ENCODE measurements at places on chromosomes 11 and 22. TPM values are rescaled to one million over a fixed set of nuclear protein-coding genes. Genes with fewer than 3 reads are reported as not detected.

DNA sequence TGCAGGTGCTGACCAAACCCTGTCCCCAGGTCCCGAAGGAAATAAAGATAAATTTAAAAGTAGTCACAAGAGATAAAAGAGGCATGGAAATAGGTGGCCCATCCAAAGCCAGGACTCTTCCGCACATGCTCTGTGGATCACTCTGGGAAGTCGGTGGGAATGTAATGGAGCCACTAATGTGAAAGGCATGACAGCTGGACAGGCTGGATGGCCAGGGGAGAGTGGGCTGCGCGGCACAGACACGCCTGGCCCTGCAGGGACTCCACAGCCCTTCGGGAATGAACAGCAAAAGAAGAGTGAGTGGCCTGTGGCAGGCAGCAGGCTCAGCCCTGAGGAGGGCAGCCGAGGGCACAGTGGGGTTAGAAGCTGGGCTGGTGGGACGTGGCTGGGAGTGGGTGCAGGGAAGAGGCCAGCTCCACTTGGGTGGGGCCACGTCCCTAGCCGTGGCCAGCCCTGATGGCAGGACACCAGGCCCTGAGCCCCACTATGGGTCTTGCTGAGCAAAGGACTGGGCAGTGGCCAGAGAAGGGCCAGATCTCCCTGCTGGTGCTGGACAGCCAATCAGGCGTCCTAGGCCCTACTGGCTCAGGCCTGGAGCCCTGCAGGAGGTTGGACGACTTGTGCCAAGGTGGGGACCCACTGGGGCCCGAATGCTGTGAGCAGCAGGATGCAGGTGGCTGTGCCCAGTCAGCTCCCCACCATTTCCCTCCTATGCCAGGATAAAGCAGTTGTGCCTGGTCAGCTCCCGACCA is 31.3 kb upstream of the GNB1L start:
- no peaks in the 10 kb centered on the region for H3K27me3 ChIP-seq
- no peak overlapping the region for H3K4me3 ChIP-seq
- peaks cover 11% of the 10 kb centered on the region for H3K36me3 ChIP-seq
- no peak overlapping the region for H3K27ac ChIP-seq

DNA sequence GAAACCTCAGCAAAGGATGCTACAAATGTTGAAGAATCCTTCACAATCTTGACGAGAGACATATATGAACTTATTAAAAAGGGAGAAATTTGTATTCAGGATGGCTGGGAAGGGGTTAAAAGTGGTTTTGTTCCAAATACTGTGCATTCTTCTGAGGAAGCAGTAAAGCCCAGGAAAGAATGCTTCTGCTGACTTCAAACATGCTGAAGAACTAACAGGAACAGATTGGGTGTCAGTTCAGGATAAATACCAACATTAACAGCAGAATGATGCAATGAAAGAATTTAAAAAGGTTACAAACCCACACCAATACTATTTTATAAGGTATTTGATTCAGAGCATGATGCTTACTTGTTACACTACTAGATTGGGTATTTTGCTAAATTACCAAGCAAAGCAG is 33.9 kb downstream of the RAB39A start:
- H3K4me3 ChIP-seq, result no peak overlapping the region
- H3K27ac ChIP-seq, result no peak overlapping the region
- no peaks in the 10 kb centered on the region for H3K4me1 ChIP-seq
- no peaks in the 10 kb centered on the region for H3K36me3 ChIP-seq

- H3K4me3 ChIP-seq, result no peak overlapping the region
- H3K4me1 ChIP-seq, result peaks cover 6% of the 10 kb centered on the region
- DNase-seq, result no peak
- no peak overlapping the region for H3K27ac ChIP-seq
These were observed 13.8 kb upstream of the CASP12 start for GRCh38 chr11:104912102-104912501.

GRCh38 chr22:45077286-45077685 is 67.5 kb upstream of the PHF21B start:
- H3K4me1 ChIP-seq, result no peaks in the 10 kb centered on the region
- no peak overlapping the region for H3K27ac ChIP-seq
- DNase-seq, result no peak
- H3K27me3 ChIP-seq, result no peaks in the 10 kb centered on the region

- no peak overlapping the region for H3K27ac ChIP-seq
- H3K27me3 ChIP-seq, result peaks cover 18% of the 10 kb centered on the region
- H3K4me3 ChIP-seq, result no peak overlapping the region
- DNase-seq, result no peak
These were observed 1.0 kb downstream of the B4GALNT4 start for GRCh38 chr11:370070-370941.

GRCh38 chr11:1706634-1707400 is 9.8 kb downstream of the KRTAP5-6 start:
- no peak overlapping the region for H3K4me3 ChIP-seq
- H3K36me3 ChIP-seq, result no peaks in the 10 kb centered on the region
- H3K4me1 ChIP-seq, result no peaks in the 10 kb centered on the region
- no peak overlapping the region for H3K27ac ChIP-seq
- no peak for DNase-seq

GRCh38 chr22:35961480-35962295 is 66.9 kb downstream of the RBFOX2 start:
- peak overlapping the region; percentile 79 for H3K27ac ChIP-seq
- H3K27me3 ChIP-seq, result no peaks in the 10 kb centered on the region
- peaks cover 30% of the 10 kb centered on the region for H3K4me1 ChIP-seq

GRCh38 chr11:33994937-33995336 is 56.6 kb upstream of the CAPRIN1 start:
- no peak overlapping the region for H3K4me3 ChIP-seq
- no peaks in the 10 kb centered on the region for H3K36me3 ChIP-seq
- H3K27ac ChIP-seq, result no peak overlapping the region
- no peak for DNase-seq
- no peaks in the 10 kb centered on the region for H3K27me3 ChIP-seq

- DNase-seq, result peak; percentile 19
- no peaks in the 10 kb centered on the region for H3K36me3 ChIP-seq
- no peaks in the 10 kb centered on the region for H3K27me3 ChIP-seq
These were observed 38.2 kb upstream of the WEE1 start for GRCh38 chr11:9535189-9535781.

- no peak overlapping the region for H3K4me3 ChIP-seq
- no peaks in the 10 kb centered on the region for H3K4me1 ChIP-seq
- H3K36me3 ChIP-seq, result no peaks in the 10 kb centered on the region
- no peaks in the 10 kb centered on the region for H3K27me3 ChIP-seq
- H3K27ac ChIP-seq, result no peak overlapping the region
- DNase-seq, result no peak
These were observed 33.2 kb downstream of the SPATA19 start for GRCh38 chr11:133811850-133812685.

GRCh38 chr11:119589001-119589400 is 140.0 kb downstream of the NECTIN1 start:
- peaks cover 7% of the 10 kb centered on the region for H3K4me1 ChIP-seq
- H3K36me3 ChIP-seq, result no peaks in the 10 kb centered on the region
- H3K27me3 ChIP-seq, result no peaks in the 10 kb centered on the region

DNA sequence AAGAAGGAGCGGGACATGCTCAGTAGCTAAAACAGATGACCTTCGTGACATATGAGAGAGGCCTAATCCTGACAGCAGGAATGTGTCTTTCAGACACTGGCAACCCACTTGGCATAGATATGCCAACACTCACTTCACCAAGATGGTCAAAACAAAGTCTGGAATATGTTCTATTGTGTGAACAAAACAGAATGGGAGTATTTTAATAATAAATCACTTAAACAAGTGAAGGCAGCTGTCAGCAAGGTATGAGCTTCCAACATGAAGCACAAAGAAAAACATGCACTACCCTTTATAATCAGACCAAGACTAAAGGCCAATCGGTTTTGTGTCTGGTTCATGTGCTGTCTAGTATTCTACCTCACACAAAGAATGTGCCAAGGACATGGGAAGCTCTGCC is 23.1 kb downstream of the CCDC34 start:
- H3K27ac ChIP-seq, result no peak overlapping the region
- no peaks in the 10 kb centered on the region for H3K27me3 ChIP-seq
- no peaks in the 10 kb centered on the region for H3K4me1 ChIP-seq
- no peak overlapping the region for H3K4me3 ChIP-seq
- DNase-seq, result no peak
- H3K36me3 ChIP-seq, result no peaks in the 10 kb centered on the region

DNA sequence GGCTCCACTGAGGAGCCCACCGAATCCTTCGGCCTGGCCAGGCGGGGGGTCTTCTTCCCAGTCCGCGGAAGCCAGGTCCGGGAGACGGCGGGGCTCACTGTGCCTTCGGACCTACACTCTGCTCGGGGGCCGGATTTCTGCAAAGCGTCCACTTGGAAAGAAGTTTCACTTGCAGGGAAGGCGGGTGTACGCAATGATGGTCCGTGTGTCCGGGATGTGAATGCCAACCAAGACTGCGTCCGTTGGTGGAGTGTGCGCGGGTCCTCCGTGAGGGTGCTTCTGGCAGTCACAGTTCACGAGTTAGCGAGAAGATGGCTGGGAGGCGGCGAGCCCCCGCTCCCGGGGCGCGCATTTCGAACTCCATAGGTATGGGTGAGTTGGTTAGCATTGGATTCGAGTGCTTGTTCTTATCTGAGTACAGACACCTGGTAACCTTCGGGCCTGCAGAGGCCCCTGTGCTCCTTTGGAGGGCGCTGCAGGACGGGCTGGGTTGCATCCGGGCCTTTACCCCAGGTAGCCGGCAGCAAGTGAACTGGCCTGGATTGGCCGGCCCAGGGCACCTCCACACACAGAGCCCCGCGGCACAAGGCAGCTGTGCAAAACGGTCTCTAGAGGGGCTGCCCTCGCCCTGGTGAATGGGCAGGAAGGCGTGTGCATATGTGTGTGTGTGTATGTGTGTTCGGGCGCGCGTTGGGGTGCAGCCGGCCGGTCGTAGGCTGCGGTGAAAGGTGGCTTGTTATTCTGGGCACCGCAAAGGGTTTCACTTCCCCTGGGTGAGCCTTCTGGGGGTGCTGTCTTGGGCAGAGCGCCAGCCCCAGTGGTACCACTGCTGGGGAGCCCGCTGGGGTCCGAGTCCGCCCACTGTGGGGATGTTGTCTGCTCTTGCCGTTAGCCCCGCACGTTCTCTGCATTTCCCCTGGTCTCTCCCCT is 13.3 kb upstream of the CYP2R1 start:
- H3K36me3 ChIP-seq, result no peaks in the 10 kb centered on the region
- no peaks in the 10 kb centered on the region for H3K27me3 ChIP-seq
- H3K4me3 ChIP-seq, result peak overlapping the region; percentile 82
- H3K4me1 ChIP-seq, result peaks cover 3% of the 10 kb centered on the region
- H3K27ac ChIP-seq, result peak overlapping the region; percentile 60

GRCh38 chr11:118206391-118207031 is 18.3 kb downstream of the JAML start:
- H3K4me3 ChIP-seq, result no peak overlapping the region
- no peak for DNase-seq
- no peak overlapping the region for H3K27ac ChIP-seq
- H3K27me3 ChIP-seq, result no peaks in the 10 kb centered on the region
- no peaks in the 10 kb centered on the region for H3K4me1 ChIP-seq

The NLRP14 gene
- not detected for total RNA-seq

The ALDH3B2 gene
- not detected for total RNA-seq
